ENCODE measurements at places on chromosomes 2 and 18.

GRCh38 chr2:98441706-98442450 is 2.8 kb upstream of the INPP4A start:
- no peak for DNase-seq

- DNase-seq: no peak
Observed at GRCh38 chr2:45068571-45069140, 59.4 kb upstream of the SIX2 start.

DNA sequence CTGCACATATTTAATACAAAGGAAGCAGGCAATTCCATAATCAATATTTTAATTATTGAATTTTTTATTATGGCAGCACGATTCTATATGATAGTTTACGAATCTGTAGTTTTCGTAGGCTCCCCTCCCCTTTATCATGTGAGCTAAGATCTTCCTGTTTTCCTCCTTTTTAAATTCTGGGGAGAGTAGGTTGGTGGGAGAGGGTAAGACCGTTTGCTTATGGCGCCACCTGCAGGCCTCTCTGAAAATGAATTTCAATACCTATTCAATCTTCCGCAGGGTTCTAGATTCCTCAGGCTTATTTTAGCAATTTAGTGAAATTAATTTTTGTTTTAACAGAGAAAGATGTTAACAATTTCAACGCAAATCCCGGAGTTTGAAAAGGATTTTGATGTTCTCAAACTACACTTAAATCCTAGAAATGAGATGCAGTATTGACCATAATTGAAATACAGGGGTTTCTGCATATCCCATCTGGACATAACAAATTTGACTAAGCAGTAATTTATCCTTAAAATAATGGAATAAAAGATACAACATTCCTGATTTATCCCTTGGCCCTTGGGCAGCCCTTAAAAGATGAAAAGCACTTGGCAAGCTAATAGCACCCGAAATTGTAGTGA is 12.8 kb upstream of the GBX2 start:
- DNase-seq: peak; percentile 61

- no peak for DNase-seq
Observed at GRCh38 chr18:9766740-9767139, 58.6 kb downstream of the RAB31 start.

DNA sequence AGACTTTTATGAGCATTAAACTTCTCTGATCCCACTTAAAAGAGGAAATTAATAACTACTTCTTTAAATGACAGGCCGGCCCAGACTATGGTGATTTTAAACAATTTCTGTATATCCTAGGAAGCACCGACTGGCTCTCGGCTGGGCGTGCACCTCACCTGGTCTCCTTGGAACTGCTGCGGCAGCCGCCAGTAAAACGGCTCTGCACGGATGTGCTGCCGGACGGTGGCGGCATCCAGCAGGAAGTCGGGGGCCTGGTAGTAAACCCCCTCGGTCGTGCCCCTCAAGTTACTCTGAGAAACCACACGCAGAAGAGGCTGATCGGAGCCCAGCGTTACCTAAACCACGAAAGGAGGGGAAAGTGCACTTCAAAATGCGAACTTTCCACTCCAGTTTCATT is 106.5 kb downstream of the LAMA1 start:
- DNase-seq: no peak
